GM13977 (cell line): ENCODE measurements at places on chromosomes 5 and 9.

DNA sequence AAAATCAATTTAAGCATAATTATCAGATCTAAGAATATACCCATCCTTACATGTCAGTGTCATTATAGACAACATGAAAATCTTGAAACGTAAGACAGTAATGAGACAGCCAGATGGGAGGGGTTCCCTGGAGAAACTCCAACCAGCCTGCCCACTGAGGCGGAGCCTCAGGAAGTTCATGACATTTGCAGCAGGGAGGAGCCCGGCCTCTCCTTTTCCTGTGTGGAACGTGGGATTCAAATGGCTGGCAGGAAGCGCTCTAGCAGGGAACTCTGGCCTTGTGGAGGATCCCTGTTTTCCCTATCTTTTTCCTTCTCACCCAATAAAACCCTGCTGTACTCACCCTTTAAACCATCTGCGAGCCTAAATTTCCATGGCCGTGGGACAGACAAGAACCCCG, 176.6 kb upstream of the KCNN2 start:
- DNase-seq, result no peak

GRCh38 chr5:144248015-144248414, 77.3 kb downstream of the KCTD16 start:
- no peak for DNase-seq

- no peak for DNase-seq
These were observed 6.9 kb downstream of the SREK1 start for GRCh38 chr5:66151030-66151429.

DNA sequence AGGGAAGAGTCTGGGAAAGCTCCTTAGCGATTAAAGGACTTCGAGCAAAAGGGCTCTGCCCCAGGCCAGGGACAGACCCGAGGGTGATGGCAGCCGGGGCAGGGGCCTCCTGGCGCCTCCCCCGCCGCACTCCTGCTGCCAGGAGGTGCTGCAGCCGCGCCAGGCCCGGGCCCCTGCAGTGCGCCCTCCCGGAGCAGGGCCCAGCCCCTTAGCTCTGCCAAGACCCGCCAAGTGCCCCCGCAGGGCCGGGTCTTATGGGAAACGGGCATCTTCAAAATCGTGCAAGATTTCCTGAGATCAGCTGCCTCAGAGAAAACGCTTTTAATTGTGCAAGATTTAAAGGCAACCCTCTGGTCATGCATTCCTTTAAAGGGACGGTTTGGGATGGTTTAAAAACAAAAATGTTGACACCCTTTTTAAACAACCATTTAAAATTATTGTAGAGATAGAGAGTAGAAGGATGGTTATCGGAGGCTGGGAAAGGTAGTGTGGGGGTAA, 52.4 kb downstream of the CDC14B start:
- DNase-seq, result peak; percentile 52

DNA sequence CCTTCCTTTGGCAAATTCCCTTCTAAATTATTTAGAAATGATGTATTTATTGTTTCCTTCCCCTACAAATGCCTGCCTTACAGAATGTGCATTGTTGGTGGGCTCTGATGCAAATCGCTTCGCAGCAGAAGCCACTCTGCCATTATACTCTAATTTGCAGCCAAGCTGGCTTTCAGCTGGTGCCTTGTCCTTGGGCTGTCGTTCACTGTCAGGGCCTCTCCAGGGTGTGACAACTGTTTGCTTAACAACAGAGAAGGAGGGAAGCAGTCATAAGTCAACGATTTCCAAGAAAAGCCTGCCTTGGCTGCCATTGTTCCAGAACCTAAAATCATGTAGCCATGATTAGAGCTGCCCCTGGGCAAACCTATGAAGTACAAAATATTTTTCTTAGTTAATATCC, 260.1 kb upstream of the RGMB start:
- no peak for DNase-seq

DNA sequence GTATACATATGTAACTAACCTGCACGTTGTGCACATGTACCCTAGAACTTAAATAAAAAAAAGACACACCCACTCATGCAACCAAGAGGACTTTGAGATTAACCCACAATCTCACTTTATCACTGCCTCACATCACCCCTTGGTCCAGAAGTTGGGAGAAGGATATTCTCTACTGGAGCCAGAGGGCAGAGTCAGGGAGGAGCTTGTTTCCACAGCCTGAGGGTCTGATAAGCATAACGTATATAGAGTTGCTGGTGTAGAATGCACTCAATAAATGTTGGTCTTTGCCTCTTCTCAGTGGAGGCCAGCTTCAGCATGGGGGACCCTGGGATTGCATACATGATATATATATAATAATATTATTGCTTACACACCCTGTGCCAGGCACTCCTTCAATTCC, 10.1 kb downstream of the KCNV2 start:
- no peak for DNase-seq

DNA sequence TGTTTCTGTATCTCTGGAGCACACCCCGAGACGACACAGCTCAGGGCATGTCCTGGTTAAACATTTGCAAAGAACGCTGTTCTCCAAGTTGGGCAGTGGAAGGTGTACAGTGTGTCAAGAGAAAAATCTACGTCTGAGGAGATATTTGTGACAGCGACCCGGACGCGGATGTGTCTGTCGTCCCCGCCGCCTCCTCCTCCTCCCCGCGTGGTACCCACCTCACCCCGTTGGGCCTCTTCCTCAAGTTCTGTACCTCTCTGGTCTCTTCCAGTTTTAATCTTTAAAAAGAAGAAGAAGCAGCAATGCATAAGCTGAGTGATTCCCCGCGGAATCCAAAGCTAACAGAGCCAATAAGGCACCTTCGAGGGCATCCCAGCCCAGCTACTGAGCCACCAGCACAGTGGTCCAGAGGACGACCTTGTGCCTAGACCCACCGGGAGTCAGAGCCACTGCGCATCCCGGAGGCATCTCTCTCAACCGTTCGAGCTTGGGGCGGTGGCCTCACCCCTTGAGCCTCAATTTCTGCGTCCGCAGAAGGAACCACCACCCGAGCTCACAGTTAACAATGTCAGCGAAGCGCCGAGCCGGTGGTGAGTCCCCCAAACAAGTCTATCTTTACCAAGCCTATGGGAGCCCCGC, 467 bp downstream of the C9orf78 start:
- no peak for DNase-seq

GRCh38 chr9:101639785-101640665, 45.3 kb upstream of the PPP3R2 start:
- DNase-seq, result no peak

DNA sequence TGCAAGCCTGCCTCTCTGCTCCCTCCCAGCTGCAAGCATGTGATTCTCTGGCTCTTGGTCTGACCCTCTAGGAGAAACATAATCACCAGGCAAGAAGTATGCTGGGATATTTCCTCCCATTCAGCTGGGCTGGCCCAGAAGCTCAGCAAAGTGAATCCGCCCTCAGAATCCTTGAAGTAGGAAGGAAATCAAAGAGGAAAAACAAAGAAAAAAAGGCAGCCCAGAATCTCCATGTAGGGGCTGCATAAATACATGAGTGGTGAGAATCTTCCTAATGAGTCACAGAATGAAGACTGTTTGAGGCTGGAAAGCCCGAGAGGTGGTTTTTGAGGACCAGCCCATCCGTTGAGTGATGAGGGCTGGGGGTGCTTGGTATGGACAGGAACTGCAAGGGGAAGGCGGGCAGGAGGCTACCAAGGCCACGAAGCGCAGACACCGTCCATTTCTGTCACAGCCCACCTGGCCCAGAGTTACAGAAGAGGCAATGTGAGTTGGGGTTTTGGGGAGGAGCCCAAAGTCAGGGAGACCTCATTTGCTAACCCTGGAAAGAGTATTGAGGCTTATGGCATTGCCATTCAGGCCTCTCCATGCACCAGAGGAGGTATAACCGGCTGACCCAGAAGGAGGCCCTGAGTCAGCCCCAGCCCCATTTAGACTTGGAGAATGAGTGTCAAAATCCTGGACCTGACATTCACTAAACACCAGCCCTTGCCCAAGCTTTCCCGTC, 33.4 kb upstream of the TGFBR1 start:
- no peak for DNase-seq

- DNase-seq, result no peak
These were observed 382.6 kb downstream of the DTWD2 start for GRCh38 chr5:118605761-118606160.

DNA sequence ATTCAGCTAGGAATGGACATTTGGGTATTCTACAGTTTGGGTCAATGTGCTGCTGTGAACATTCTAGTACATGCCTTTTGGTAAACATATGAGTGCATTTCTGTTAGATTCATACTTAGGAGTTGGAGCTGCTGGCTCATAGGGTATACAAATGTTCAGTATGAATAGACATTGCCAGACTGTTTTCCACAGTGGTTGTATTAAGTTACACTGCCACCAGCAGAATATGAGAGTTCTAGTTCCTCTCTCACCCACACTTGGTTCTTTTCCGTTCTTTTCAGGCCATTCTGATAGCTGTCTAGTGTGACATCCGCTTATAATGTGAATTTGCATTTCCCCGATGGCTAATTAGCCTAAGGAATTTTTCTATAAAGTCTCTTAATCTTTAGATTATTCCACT, 25.0 kb downstream of the STOM start:
- no peak for DNase-seq

- no peak for DNase-seq
These were observed 51.7 kb downstream of the CCDC180 start for GRCh38 chr9:97359147-97359546.

- DNase-seq, result peak; percentile 93
These were observed 588.5 kb downstream of the MTRR start for GRCh38 chr5:8457187-8458037.

DNA sequence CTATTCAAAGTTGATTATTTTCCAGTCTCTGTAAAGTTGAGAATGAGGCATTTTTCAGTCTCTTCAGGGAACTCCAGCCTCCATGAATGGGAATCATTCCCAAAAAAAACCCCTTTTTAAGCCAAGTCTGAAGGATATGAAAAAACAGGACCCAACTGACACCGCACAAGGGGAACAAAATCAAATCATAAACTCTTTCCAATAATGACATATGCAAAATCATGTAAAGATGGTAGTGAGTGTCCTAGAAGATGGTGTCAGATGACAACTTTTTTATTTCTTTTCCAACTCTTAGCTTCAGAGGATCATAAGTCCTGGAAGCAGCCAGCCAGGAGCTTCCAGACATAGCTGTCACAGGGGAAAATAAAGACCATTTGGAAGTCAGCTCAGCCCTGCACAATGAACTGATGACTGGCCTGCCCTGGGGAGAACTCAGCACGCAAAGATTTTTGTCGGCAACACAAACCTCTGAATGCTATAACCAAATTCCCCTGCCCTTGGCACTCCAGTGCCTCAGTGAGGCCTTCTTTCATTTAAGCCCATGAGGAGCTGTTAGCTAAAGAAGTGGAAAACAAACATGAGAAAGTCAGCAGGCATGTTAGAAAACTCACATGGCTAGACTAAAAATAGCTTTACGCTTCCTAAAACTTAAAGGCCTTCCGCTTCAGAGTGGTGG, 85.4 kb downstream of the SLC1A3 start:
- no peak for DNase-seq

DNA sequence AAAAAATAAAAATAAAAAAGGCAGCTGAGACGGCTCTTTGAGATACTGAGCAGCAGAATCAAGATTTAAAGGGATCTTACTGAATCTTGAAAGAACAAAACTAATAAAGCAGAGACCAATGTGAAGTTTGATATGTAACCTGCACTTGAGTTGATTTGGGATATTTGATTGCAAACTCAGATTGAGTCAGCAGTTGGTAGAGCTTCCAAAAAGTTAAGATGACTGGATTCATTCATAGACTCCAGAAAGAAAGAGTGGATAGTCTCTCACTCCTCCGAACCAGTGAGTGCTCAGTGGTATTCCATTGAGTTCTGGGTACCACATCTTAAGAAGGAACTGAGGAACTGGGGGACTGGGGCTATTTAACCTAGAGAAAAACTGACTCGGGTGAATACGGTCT, 52.7 kb upstream of the TESK1 start:
- DNase-seq, result no peak

DNA sequence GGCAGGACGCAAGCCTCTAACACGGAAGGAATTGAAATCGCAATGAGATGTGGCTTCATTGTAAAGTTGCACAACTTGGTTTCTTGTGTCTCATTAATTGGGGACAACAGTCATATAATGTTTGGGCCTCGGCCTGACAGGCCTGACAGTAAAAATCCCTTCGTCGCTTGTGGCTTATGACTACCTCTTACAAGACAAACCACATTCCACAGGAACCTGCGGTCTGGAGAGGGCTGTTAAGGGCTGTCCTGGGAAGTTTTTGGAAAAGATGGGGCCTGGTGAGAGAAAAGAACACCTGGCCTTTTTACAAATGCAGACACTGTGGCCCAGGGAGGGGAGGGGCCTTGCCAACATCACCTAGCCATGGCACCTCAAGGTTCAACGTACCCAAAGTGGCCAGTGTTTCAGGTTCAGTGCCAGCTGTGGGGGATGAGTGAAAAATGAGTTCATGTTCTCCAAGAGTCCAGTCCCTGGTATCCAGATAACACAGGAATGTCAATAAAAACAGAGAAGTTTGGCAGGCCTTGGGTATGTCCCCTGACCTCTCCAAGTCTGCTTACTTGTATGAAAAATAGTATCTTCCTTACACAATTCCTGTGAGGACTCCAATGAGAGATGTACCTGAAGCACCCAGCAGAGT, 22.2 kb downstream of the SHB start:
- DNase-seq, result no peak

- DNase-seq, result no peak
These were observed 12.3 kb downstream of the DCANP1 start for GRCh38 chr5:135434591-135435466.

DNA sequence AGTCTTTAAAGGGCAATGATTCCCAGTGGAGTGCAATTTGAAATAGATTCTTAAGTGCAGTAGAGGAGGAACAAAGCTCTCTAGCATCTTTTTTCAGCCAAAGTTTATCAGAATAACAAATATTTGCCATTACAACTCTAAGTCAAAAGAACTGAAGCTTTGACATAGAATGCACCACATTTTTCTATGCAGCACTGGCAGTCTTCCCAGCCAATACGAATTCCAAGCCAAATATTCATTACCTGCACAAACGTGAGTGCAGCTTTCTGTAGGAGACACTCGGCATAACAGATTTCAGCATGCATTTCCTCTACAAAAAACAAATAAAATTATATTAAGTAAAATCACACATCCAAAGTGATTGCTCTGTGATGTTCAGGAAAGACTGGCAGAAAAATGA, 103.4 kb downstream of the TTC39B start:
- DNase-seq, result no peak

GRCh38 chr5:100502684-100503083, 32.5 kb upstream of the FAM174A start:
- DNase-seq, result no peak

GRCh38 chr5:123220621-123221146, 131.6 kb downstream of the PRDM6 start:
- DNase-seq, result no peak

DNA sequence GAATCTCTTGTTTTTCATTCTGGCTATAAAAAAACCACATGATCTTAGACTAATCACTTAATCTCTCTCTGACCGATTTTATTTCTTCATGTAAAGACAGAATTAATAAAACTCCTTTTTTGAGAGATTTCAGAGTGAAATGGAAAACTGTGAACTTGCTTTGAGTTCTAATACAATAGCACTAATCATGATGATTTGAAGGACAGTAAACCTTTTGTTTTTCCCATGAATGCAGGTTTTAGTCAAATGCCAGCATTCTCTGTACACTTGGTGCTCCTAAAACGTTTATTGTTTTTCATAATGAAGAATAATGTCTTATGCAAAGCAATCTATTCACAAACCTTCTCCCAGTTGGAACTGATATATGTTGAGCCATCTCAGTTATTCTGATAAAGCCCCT, 86.8 kb downstream of the SLC24A2 start:
- DNase-seq, result no peak
